ENCODE measurements at places on chromosomes 7 and 10. TPM values are rescaled to one million over a fixed set of nuclear protein-coding genes. Genes with fewer than 3 reads are reported as not detected.

DNA sequence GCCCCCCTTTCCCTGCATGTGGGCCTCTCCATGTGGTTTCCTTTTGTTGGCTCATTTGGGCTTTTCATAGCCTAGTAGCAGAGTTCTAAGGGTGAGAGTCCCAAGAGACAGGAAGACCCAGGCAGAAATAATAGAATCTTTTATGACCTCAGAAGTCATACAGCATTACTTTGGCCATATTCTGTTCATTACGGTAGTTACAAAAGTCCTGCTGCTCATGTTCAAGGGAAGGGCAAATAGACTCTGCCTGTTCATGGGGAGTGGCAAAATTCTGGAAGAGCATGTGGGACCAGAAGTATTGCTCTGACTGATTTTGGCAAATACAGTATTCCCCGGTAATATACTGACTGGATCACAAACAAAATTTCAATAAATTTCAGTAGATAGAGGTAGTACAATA, 910.3 kb downstream of the LRMDA start:
- DNase-seq: no peak

DNA sequence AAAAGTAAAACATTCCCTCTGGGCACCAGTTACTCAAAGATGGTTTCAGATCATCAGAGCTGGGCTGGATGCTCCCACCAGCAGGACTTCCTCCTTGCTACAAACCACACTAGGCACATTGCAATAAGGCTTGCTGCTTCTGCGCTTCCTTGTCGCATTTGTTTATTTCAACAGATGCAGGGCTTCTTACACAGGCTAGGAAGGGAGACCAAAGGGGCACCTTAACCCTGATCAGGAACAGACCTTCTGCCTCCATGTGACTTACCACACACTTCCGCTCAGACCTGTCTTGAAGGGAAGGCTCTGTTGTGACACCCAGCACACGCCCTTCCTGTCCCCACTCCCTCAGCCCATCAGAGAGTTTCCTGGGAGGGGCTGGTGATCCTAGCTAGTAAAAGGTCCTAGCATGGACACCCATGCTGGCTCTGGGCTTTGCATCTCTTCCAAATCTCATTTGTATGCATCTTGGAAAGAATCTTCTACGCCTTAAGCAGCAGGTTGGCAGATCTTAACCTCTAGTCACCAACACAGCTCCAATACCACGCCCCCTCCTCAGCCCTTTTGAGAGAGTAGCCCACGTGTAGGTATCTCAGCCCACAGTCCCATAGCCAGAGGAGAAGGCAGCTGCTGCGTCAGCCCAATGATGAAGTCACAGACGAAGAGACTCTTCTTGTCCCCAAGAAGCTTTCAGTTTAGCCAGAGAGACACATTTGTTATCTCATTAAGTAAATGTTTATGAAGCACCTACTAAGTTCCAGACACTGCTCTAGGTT, 47.1 kb upstream of the SVIL start:
- DNase-seq: peak; percentile 88

Gene SCART1
- 0.36 TPM for polyA plus RNA-seq

DNA sequence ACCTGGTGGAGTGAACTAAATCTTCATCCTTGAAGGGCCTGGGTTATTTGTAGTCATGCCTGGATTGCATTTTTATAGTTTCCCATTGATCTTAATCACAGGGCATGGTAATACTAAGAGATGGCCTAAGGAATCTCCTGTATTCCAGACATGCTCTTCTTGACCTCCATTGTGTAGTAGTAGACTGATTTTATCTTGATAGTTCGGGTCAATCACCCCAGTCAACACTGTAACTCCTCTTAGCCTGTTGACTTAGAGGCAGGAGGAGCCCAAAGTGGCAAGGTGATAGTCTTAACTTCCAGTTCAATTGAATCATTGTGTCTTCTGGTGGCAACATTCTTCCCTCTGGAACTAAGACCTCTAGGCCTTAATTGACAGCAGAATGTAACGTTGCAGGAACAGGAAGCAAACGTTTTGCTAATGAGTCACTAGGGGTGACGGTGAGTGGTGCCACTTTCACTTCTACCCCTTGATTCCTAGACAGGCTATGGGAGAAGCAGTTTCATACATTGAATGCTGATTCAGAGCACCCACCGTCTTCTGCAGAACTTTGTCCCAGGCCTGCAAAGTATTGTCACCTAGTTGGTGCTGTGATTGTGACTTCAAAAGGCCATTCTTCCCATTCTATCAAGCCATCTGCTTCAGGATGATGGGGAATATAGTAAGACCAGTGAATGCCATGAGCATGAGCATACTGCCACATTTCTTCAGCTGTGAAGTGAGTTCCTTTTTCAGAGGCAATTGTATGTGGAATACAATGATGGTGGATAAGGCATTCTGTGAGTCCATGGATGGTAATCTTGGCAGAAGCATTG, 24.0 kb upstream of the PAPSS2 start:
- no peak for DNase-seq

Gene CARD11
- polyA plus RNA-seq: 42.0 TPM

DNA sequence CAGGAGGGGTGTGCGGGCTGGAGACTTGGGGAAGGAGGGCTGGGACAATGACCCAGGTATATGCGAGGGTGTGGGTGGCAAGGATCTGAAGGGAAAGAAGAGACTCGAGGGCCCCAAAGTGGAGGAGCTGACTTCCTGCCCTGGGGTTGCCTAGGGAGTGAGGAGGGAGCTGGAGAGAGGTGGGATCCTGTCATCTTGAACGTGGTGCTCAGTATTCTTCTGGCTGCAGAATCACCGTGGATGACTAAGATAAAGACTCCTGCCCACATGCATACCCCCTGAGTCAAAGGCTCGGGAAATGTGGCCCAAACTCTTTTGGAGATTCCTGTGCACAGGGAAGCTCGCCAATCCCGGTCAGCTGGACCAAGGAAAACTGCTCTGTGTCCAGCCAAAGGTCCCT, 31.2 kb downstream of the COL17A1 start:
- no peak for DNase-seq

- DNase-seq: no peak
Measured at GRCh38 chr7:155972247-155972646, 160.0 kb upstream of the SHH start.

Gene AKR1C4
- polyA plus RNA-seq: not detected

DNA sequence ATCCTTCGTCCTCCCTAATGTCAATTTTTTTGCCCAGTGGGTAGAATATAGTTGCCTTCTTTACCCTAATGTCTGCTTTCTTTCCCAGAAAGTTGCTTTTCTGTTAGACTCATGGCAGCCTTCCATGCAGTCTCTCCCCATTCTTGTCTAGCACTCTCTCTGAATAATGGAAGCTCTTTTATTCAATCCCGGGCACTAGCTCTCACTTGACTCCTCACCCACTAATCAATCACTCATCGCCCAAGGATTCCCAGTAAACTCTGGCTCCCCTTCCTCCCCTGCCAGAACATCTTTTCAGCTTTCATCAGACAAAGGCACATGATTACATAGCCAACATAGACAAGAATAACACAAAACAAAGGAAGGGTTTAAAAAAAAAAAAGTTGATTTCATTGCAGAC, 100.2 kb upstream of the RELN start:
- no peak for DNase-seq

DNA sequence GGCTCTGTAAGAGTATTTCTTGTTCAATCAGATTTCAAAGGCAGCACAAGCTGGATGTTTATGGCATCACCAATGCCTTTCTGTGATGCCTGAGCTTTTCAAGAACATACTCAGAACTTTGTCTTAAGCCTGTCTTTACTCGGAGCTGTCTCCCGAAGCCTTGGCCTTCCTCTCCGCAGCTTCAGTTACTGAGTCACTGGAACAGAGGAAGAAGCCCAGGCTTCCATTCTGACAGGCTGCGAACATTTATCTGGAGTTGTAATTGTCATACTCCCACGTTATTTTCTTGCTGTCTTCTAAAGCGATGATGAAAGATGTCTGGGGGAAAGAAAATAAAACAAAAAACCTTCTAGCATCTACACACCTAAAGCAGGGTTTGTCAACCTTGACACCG, 43.9 kb downstream of the GRK5 start:
- peak; percentile 22 for DNase-seq

Gene EPHA1
- polyA plus RNA-seq: 1.5 TPM

Gene PLPP4
- polyA plus RNA-seq: not detected

GRCh38 chr10:33260403-33261149, 73.9 kb downstream of the NRP1 start:
- DNase-seq: no peak

DNA sequence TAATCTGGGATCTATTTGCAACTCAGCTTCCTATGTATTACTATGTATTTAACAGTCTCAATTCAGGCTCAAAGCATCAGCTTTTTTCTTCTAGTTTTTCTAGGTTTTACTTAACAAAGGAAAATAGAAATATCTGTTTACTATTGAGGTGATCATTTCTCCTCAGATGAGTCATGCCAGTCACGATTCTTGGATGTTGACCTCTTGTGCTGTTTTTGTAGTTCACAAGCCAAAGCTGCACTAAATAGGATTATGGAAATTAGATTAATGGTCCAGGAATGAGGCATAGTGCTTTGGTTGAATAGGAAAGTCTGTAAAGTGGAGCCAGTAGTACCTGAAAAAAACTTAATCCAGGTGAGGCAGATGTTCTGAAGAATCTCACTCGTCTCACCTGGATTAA, 198.3 kb upstream of the KAT6B start:
- no peak for DNase-seq

DNA sequence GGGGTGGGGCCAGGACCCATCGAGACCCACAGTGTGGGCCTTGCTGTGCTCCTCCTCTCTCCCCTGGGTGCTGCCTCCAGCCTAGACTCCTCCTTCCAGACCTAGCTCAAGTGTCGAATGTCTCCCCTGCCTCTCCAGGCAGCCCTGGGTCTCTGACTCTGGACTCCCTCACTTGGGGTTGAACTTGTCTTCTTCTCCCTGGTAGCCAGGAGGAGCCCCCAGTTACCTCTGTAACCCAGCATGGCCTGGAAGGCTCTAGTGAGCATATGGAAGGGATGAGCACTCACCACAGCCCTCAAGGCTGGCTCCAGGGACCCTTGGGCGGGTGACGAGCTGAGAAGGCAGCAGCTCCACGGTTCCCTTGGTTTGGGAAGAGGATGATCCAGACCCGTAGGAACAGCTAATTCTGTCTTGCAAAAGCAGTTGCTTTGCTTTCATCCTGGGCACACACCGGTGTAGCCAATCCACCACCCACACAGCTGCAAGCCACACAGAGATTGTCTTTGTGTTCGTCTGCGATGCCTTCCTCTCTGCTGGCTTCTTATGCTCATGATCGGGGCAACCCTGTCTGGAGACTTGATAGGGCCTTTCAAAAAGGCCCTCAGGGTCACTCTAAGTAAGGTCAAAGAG, 52.3 kb upstream of the ANTXRL start:
- peak; percentile 62 for DNase-seq

Gene C7orf33
- polyA plus RNA-seq: not detected

DNA sequence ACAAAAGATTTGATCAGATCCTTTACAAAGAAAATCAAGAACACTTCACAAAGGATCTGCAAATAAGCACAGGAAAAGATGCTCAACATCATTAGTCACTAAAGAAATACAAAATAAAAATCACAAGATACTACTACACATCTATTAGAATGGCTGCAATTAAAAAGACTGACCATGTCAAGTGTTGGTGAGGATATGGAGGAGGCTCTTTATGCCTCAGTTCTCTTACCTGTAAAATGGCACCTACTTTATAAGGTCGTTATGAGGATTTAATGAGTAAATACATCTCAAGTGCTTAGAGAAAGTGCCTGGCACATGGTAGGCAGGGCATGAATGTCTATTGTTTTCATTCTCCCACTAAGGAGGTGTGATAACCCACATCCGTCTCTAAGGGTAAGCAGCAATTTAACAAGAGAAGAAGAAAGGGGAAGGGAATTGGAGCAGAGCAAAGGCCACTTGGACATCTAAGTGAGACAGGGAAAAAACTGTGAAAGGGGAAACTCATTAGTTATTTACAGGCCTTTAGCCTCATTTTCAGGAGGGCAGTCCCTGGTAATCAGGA, 157.5 kb upstream of the NFE2L3 start:
- DNase-seq: no peak

Gene TMEM184A
- polyA plus RNA-seq: 0.09 TPM

GRCh38 chr7:122515404-122515803, 183.5 kb downstream of the RNF133 start:
- DNase-seq: no peak

GRCh38 chr10:12158111-12158510, 28.6 kb downstream of the SEC61A2 start:
- no peak for DNase-seq

- no peak for DNase-seq
Measured at GRCh38 chr10:37972396-37972795, 4.1 kb downstream of the ZNF25 start.

DNA sequence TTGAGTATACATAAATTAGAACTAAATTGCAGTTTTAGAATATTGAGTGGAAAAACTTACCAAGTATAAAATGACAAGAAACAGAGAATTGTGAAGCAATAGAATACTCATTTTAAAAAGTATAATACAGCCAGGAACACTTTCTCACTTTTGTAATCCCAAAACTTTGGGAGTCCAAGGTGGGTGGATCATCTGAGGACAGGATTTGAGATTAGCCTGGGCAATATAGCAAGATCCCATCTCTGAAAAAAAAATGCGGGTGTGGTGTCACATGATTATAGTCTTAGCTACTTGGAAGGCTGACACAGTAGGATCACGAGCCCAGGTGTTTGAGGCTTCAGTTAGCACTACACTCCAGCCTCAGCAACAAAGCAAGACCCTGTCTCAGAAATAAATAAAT, 440.9 kb upstream of the POT1 start:
- no peak for DNase-seq

- no peak for DNase-seq
Measured at GRCh38 chr10:49329146-49329505, 30.2 kb downstream of the C10orf71 start.

DNA sequence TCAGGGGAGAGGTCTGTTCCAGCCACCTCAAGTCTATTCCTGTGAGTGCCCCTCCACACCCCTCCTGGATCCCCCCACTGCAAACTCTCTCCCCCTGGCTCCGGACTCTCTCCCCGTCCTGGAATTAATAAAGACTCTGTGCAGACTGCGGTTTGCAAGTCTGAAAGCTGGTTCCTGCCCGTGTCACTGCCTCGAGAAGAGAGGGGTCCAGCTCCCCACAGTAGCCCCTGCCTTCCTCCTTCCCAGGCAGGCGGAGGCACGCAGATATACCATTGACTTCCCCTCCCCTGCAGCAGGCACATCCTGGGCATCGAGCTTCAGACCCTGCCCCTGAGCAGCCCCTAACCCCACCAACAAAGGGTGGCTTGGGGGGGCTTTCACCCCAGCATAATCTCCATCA, 2.2 kb upstream of the ELN start:
- DNase-seq: no peak

All from spleen (tissue), 13 donors.